ENCODE measurements at places on chromosomes 6 and 20.

- peak; percentile 6 for DNase-seq
Observed at GRCh38 chr20:8790442-8791074, 278.3 kb upstream of the PLCB4 start.

GRCh38 chr20:21360705-21361104 is 36.6 kb downstream of the NKX2-4 start:
- DNase-seq, result no peak

DNA sequence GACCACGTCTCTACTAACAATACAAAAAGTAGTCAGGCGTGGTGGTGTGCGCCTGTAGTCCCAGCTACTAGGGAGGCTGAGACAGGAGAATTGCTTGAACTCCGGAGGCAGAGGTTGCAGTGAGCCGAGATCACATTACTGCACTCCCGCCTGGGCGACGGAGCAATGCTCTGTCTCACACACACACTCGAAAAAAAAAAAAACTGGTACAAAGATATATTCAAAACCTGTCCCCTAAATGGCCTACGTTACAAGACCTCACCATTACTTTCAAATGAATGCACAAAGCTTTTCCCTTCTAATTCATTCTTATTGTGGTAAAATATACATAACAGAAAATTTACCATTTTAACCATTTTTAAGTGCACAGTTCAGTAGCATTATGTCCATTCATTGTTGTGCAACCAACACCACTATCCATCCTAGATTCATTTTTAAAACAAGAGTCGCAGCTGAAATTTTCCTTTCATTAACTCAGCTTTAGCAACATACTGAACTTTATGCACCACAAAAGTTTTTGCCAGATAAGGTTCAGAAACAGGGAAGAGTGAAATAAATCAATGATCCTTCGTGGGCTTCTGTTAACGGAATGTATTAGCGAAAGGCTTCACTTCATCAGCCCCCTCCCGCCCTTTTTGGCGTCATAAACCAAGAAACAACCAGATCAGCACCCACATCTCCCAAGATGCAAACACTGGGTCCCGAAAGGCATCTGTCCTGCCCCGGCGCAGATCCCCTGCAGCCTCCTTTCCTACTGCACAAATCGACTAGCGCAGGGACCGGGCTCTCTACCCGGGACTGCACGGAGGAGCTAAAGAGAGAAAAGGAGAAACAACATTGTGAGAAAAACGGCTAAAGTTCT is 825 bp upstream of the FAM135A start:
- DNase-seq, result no peak

DNA sequence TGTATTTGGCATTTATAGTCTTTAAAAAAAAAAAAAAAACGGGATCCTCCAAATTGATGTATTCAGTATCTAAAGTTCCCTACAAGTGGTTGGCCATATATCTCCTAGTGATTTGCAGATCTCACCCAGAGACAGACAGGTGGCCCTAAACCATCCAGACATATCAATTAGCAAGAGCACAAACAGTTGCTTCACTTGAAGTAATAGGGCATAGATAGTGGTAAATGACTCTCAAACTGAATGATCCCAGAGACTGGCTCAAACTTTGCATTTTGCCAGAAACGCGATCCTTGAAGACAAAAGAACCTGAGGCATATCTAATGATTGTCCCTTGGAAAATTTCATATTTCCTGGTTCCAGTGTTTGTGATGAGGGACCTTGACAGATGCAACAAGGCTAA is 54.6 kb downstream of the HMGCLL1 start:
- DNase-seq, result no peak

GRCh38 chr6:112352607-112353006 is 5.5 kb downstream of the RFPL4B start:
- no peak for DNase-seq

GRCh38 chr20:58989196-58989595 is 8.1 kb downstream of the NELFCD start:
- no peak for DNase-seq

GRCh38 chr6:17450397-17450796 is 57.0 kb downstream of the CAP2 start:
- DNase-seq, result no peak
